Caki2 (cell line): ENCODE measurements at places on chromosomes 6 and 20. TPM values are rescaled to one million over a fixed set of nuclear protein-coding genes. Genes with fewer than 3 reads are reported as not detected.

DNA sequence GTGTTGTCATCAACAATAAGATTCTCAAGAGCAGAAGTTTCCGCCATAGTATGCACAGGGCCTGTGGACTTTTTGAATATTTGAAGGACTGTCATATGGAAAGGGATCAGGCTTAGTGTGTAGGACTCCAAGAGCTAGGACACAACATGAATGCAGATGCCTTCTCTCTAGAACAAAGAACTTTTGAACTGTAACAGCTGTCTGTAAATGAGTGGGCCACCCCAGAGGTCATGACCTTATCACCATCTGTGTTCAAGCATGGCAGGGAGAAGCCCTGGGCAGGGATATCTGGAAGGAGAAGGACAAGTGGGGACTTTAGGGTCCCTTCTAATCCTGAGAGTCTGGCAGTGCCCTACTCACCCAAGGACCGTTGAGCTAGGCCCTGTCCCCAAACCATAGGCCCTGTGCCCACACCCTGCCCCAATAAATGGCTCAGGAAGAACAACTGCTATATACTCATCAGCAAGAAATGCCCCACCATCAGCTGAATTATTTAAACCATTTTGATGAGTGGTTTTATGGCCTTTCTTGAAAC lies 70.6 kb downstream of the MTHFD1L start:
- no peak for DNase-seq

GRCh38 chr6:33981861-33982260 lies 164.0 kb downstream of the GRM4 start:
- DNase-seq = no peak

DNA sequence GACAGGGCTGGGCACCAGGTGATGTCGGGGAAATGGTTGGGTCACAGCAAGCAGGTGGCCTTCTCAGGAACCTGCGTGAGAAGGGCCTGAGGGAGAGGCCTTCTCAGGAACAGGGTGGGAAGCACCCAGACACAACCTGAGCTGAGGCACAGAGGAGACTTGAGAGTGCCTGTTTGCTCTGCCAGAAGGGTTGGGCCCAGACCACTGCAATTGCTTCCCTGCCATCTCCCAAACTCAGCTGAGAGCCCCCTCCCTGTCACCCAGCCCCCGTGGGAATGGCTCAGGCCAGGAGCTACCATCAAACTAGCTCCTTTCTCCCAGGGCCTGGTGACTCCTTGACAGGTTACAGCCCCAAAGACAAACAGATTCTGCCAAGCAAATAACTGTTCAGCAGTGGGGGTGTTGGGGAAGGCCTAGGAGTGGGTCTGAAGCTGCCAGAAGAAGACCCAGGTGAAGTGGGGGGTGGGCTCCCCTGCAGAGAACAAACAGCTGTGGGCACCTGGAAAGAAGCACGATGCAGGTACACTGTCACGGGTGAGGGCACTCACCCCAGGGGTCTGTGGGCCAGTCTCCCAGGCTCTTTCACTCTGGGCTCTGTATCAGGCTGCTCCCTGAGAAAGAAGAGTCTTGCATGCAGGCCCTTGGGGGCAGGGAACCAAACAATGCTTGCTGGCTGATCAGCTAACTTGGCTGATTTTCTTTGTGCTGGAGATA lies 30.4 kb upstream of the SPDEF start:
- no peak for DNase-seq

The DDR1 gene
- 182 and 197 TPM in 2 replicates for total RNA-seq

The BPI gene
- not detected in 2 replicates for total RNA-seq

- no peak for DNase-seq
Measured at GRCh38 chr6:14456941-14457340, 339.4 kb downstream of the CD83 start.

GRCh38 chr6:105952326-105952725 lies 133.8 kb upstream of the PRDM1 start:
- DNase-seq = no peak

DNA sequence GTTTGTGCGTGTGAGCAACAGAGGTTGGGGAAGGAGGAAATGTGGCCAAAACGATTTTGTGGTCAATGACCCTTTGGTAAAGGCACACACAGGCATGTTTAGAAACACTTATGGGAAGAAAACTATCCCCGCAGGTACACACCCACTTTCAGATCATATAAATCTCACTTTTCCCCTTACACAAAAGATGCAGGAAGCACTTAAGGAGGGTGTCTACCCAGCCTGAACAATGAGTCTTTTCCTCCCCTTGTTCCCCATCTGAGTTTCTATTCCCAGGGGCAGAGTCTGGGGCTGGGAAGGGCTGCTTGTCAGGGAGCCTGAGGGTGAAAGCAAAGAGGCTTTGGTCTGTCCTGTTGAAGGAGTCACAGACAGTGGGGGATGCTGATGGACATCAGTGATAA lies 193.2 kb upstream of the SALL4 start:
- DNase-seq = no peak

The PPDPF gene
- 35.9 and 103 TPM in 2 replicates for total RNA-seq
